ENCODE measurements at places on chromosomes 16 and 17. TPM values are rescaled to one million over a fixed set of nuclear protein-coding genes. Genes with fewer than 3 reads are reported as not detected.
A peak's percentile ranks its signal among the peaks of the same experiment; 100 is the strongest.

The RAB11FIP4 gene
- 8.7 TPM for total RNA-seq

The FAHD1 gene
- 32.9 TPM for total RNA-seq

The GAS2L2 gene
- total RNA-seq: not detected

The PPP1R27 gene
- total RNA-seq: not detected

The SLC47A1 gene
- 12.9 TPM for total RNA-seq

The GRAPL gene
- total RNA-seq: 5.9 TPM

The IL4R gene
- total RNA-seq: 7.4 TPM

The KRT33B gene
- total RNA-seq: not detected

The HAP1 gene
- total RNA-seq: 0.12 TPM

The BCL6B gene
- 14.9 TPM for total RNA-seq

The KRT222 gene
- not detected for total RNA-seq

The FNDC8 gene
- not detected for total RNA-seq

The CES1 gene
- total RNA-seq: 11.1 TPM

The CCT6B gene
- 2.5 TPM for total RNA-seq

The RGS11 gene
- total RNA-seq: 18.6 TPM

The EFNB3 gene
- total RNA-seq: 4.6 TPM

The TBC1D3 gene
- not detected for total RNA-seq

DNA sequence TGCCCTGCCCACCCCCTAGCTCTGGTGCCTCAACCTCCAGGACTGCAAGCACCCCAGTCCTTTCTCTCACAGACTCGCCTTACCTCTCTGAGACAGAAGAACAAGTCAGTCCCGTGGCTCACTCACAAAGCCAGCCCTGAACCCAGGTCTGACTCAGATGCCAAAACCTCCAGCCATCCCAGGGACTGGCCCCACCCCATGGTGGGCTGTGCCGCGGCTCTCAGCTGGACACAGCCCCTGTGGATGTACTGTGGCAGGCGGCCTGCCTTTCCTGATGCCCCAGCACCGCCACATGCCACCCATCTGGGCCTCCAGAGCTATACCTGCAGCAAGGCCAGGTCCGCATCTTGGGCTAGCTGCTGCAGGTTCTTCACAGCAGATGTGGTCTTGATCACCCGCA is 19.8 kb downstream of the MPG start:
- peak; percentile 24 for DNase-seq

GRCh38 chr16:56109205-56109604 is 82.1 kb upstream of the GNAO1 start:
- DNase-seq: no peak

- DNase-seq: no peak
These were observed 47.5 kb downstream of the OR1D5 start for GRCh38 chr17:3015890-3016289.

- DNase-seq: no peak
These were observed 70.3 kb upstream of the NOL11 start for GRCh38 chr17:67647482-67647881.

DNA sequence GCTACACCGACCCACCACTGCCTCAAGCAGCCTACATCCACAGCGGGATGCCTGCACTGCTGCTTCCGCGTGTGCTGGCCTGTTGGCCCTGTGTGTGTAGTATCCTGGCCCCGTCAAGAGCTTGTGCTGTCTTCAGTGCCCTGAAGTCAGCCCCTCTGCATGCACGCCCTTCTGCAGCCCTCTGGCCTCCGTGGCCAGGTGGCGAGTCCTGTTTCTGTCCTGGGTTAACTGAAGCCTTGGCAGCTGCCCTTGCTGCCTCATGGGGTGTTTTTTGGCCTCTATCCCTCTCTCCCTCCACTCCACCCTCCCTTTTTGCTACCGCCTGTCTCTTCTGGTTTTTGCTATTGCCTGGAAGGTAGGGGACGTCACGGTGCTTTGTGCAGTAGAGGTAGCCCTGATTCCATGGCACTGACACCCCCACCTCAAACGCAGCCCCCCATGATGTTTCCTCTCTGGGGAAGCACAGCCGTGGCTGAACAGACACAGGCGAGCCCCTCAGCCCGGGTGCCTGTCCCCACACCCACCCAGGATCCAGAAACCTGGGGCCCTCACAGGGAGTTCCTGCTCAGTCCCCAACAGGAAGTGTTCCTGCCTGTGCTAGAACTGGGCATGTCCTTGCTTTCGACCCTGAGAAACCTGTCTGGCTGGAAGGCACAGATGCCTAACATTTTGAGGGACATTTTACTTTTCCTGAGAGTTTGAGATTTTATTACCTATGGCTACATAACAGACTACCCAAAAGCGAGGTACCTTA is 18.8 kb upstream of the AMZ2 start:
- no peak for DNase-seq

- no peak for DNase-seq
These were observed 73.4 kb upstream of the GPR139 start for GRCh38 chr16:20147091-20147490.

DNA sequence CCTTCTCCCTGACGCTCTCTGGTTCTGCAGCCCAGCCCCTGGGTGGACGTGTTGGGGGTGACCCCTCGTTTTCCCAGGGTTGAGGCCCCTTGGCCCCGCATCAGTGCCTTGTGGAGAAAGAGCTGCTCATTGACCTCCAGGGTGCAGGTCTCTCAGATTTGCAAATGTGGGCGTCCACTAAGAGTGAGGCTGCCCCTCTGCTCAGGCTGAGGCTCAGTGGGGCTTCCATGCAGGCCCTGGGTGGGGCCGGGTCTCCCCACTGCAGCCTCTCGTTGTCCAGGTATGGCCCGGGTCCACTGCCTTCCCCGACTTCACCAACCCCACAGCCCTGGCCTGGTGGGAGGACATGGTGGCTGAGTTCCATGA is 9.0 kb downstream of the GAA start:
- no peak for DNase-seq

DNA sequence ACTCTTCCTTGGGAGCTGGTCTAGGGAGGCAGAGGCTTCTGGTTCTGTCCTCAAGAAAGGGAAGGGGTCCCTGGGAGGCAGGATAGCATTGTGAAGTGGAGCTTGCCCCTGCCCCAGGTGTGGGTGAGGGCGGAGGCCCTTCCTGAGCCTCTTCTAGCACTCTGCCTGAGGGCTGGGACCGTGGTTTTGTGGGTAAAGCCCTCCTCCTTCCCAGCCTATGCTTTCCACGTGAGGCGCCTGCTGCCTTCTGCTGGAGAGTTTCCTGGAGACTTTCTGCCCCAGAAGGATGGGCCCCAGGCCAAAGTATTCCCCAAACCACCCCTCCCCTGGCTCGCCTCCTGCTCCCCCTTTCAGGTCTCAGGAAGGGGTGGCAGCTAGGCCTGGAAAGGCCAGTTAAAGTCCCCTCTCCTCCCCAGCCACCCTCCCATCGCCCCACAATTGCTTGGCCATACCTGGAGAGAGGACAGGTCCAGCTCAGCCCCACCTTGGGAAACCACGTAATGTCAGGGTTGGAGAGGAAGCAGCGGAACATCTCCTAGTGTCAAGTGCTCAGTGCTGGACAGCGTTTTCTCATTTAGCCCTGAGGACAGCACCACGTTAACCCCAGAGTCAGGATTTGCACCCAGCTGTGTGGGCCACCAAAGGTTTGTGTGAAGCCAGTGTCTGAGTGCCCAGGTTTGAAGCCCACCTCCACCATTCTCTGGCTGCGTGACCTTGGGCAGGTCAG is 5.6 kb downstream of the SBK1 start:
- DNase-seq: no peak

- DNase-seq: no peak
These were observed 589.1 kb upstream of the CDH8 start for GRCh38 chr16:62625326-62625725.

DNA sequence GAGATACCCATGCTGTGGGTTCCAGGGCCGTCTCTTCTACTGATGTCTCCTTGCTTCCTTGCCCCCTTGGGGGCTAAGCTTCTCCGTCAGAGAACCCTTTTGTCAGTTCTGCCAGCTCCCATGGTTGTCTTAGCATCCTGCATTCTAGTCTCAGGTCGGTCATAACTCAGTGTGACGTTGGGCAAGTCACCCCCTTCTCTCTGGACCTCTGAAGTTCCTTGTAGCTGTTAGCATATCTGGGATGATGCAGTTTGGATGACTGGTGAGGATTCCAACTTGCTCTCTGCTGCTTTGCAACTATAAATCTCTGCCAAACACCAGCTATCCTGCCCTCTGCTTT is 8.9 kb upstream of the MYL4 start:
- no peak for DNase-seq

DNA sequence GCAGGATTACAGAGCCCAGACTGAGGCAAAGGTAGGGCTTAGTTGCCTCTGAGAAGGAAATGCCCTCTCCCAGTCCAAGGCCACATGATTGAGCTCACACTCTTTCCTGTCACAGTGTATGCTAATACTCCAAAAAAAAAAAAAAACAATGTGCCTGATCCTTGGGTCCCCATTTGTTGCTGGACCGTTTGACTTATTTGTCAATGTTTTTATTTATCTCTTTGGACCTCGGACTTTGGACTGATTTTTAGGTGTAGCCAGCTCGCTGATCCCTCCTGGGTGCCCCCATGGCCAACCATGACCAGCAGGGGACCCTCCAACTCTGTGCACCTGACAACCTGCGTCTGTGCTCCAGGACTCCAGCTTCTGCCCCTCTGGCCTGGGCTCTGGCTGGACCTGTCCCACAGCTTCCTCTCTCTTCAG is 622 bp upstream of the CCL16 start:
- no peak for DNase-seq

DNA sequence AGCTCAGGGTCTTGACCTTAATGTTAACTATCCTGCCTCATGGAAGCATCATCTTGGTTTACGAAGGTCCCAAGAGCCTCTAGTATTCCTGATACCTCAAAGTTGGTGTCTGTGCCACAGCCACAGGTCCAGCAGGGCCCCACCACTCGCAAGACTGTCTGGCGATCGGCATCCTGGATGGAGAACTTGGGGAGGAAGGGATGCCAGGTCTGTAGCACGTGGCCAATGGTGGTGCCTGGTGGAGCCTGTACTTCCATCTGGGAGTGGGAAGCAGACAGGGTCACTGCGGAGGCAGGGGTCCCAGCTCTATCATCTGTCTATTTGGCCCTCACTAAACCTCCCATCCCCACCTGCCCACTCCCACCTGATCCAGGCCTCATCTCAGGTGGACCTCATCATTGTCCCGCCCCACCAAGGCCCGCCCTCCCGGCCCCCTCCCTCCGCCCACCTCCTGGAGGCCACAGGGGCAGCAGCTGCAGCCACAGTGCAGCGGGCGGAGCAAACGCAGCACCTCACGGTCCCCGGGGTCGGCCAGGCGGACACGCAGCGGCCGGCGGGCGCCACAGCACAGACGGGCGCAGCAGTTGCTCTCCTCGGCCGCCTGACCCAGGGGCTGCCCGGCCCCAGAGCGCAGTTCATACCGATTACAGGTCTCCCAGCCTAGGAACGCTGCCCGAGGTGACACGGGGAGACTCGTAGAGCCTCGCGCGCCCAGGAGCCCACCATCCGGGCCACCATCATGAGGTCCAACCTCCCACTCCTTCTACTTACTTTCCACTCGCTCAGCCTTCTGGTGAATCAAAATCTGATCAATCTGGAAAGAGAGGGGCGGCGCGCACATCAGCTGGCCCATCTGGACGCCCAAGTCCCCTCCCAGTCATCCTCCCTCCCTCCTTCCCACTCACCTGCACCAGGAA is 1.4 kb downstream of the PLSCR3 start:
- no peak for DNase-seq

GRCh38 chr16:19833176-19833575 is 51.5 kb downstream of the GPRC5B start:
- no peak for DNase-seq

DNA sequence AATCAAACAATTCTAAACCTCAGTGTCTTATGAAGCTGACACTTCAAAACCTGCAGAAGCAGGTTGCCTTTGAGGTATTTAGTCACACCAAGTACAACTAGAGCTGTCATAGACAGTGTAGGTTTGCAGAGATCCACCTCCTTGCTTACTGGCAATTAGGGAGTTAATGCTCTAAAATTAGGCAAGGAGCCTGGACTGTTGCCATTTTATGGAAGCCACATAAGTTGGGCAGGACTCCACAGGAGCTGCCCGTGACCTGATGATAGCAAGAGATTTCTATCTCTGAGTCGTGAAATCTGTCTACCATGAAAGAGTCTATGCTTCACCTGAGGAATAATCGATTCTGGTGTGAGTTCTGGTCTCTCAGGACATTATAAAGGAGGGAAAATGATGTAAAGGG is 8.9 kb downstream of the EME1 start:
- no peak for DNase-seq

DNA sequence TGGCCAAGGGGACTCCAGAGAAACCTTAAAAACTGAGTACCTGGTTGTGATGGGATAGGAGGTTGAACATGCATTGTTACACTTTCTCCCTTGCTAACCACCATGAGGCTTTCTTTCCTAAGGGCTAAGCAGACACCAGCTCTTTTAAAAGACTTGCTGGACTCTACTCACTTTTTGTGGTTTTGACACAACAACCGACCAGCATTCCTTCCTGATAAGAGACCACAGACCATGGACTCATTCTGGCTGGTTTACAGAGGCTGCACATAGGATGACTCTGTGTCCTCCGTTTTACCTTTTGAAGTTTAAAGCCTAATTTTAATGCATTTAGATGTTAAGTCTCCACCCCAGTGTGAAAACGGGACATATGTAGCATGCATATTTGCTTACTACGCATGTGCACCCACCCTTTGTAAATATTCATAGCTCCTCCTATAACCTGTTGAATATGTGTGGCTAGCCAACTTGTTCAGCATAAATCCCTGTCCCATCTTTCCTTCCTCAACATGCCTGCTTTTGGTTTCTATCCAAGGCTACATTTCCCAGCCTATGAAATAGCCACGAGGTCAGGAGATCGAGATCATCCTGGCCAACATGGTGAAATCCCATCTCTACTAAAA is 475.9 kb downstream of the GRIN2A start:
- no peak for DNase-seq

GRCh38 chr17:75906143-75906884 is 1.6 kb upstream of the MRPL38 start:
- DNase-seq: no peak

DNA sequence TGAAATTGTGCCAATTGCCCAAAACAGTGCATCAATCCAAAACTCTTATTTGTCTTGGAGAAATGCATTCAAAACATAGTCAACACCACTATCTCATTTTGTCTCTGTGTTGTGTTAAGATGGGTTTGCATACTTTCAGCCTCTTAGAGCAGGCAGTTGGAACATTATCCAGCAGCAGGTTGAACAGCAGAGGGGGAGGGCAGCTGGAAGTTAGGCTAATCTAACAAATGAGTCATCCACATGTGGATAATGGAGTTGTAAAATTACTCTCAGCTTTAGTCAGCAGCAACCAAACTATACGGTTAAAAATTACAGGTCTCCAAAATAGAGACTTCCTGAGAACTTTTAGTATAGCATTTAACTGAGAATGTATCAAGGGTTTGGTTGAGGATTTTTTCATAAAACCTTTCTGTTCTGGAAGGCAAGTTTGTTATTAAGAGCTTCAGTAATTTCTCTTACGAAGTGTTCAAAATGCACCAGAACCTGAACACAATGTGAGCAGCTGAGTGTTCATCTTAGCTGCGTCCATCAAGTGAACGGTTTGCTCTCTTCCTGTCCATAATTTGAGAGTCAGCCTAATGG is 46.3 kb downstream of the PRKCA start:
- DNase-seq: peak; percentile 36

GRCh38 chr16:82864332-82865040 is 237.7 kb downstream of the CDH13 start:
- no peak for DNase-seq
